Upper lobe of left lung (tissue), 6 donors: ENCODE measurements at places on chromosomes 16 and 17. TPM values are rescaled to one million over a fixed set of nuclear protein-coding genes. Genes with fewer than 3 reads are reported as not detected.
A peak's percentile ranks its signal among the peaks of the same experiment; 100 is the strongest.

DNA sequence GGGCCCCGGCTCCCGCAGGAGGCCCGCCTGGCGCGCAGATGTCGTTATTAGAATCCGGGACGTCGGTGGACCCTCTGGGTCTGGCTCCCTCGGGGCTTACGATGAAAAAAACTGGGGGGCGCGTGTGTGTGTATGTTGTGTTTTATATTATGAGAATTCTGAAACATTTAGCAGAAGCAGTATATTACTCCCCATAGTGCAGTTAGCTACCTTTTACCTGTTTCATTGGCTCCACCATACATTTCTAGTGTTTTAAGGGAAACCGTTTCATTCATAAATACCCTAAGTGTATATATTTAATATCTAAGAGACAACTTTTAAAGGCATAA lies 486 bp upstream of the DNAJA2 start:
- no peak for DNase-seq
- H3K36me3 ChIP-seq: peaks cover 8% of the 10 kb centered on the region
- H3K27me3 ChIP-seq: no peaks in the 10 kb centered on the region
- peak overlapping the region; percentile 93 for H3K4me3 ChIP-seq

The USP22 gene
- 190 TPM for total RNA-seq

DNA sequence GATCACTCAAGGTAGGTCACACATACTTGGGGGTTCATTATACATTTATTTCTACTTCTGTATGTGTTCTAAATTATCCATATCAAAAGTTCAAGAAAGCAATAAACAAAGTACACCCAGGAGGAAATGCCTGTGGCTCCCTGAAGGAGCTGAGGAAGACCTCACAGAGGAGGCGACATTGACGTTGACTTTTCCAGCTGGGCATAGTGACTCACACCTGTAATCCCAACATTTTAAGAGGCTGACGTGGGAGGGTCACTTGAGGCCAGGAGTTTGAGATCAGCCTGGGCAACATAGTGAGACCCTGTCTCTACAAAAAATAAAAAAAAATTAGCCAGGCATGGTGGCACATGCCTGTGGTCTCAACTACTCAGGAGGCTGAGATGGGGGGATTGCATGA lies 16.3 kb downstream of the ITGAD start:
- no peaks in the 10 kb centered on the region for H3K27me3 ChIP-seq
- H3K27ac ChIP-seq: no peak overlapping the region
- no peak for DNase-seq
- no peaks in the 10 kb centered on the region for H3K36me3 ChIP-seq
- H3K4me3 ChIP-seq: no peak overlapping the region
- H3K4me1 ChIP-seq: no peaks in the 10 kb centered on the region

DNA sequence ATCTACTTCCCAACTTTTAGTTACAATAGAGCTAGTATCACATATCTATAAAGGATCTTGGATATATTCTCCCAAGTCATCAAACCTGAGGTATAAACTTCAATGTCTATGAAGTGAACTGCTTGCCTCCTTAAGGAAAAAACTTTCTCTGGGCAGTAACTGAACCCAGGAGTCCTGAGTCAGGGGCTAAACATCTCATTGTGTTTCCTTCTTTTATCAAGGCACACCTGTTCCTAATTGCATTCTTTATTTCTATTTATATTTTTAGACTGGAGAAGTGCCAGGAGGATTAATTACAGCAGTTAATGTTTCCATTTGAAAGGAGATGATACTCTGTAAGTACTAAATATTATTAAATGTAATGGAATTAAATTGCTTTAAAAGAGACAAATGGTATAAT lies 98.6 kb downstream of the CDH8 start:
- no peaks in the 10 kb centered on the region for H3K4me1 ChIP-seq
- no peak overlapping the region for H3K27ac ChIP-seq
- no peak for DNase-seq
- H3K4me3 ChIP-seq: no peak overlapping the region

GRCh38 chr17:34886831-34887230 lies 74.4 kb downstream of the CCT6B start:
- H3K4me3 ChIP-seq: no peak overlapping the region
- DNase-seq: no peak
- no peaks in the 10 kb centered on the region for H3K4me1 ChIP-seq
- H3K36me3 ChIP-seq: no peaks in the 10 kb centered on the region

DNA sequence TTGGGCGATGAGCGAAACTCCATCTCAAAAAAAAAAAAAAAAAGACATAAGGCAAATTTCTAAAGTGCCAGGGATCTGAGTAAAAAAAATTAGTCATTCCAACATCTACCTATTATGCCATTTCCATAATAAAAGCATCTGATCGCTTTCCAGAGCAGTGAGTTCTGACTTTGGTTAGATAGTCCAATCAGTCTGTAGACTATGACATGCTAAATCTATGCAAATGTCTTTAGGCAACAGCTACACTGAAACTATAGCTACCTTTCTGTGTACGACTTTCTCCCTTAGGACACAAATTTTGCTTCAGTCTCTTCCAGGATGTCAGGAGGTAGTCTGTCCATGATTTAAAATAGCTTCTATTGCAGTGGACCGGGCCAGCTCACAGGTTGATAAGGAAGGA lies 58.9 kb upstream of the ARHGAP44 start:
- H3K4me1 ChIP-seq: peaks cover 9% of the 10 kb centered on the region
- H3K27ac ChIP-seq: no peak overlapping the region
- no peaks in the 10 kb centered on the region for H3K27me3 ChIP-seq
- no peak for DNase-seq
